ENCODE measurements at places on chromosomes 13 and 19.
A peak's percentile ranks its signal among the peaks of the same experiment; 100 is the strongest.

DNA sequence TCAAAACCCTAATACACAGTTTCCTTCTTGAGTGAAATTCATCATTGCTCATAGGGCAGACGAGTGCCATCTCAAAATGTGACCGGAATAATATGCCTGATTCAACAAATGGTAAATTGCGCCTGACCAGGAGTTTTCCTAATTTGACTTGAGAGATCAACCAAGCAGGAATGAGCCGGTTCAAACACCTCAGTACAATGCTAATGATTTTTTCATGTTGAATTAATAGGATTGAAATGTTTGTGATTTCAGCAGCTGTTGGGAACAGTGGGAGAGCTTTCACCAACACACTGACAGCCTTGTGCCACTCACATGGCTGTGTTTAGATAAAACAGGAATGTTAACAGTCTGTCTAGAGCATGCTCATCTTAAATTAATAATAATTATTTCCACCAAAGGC lies 484.8 kb downstream of the PCDH9 start:
- DNase-seq = no peak

DNA sequence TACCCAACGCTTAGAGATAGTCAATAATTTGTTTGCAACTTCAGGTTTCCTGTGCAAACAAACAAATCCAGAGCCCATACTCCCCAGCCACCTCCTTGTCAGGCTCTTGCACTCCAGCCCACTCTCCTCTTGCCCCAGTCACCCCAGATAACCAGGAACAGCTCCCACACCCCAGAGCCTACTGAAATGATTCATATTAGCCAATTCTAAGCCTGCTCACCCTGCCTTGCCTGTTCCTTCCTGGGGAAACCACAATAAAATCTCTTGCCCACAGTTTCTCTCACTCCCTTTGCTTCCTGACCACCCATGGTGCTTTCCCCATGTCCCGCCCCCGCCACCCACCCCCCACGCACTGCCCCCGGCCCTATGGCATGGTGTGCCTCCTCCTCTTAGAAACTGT lies 3.8 kb upstream of the ACTL9 start:
- DNase-seq = peak; percentile 21

- DNase-seq = no peak
These were observed 185.2 kb downstream of the KLF12 start for GRCh38 chr13:73948848-73949529.

DNA sequence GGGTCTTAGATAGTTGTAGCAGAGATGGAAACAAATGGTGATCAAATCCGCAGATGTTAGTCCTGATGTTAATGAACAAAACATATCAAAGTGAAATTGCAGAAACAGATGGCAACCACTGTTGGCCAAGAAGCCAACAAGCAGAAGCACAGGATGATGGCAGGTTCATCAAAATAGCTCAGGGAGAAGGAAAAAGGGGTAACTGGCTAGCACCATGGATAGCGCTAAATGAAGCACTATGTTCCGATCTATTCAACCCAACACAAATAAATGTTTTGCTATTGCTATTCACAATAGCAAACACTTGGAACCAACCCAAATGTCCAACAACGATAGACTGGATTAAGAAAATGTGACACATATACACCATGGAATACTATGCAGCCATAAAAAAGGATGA lies 413.7 kb downstream of the FGF14 start:
- no peak for DNase-seq

GRCh38 chr19:34067861-34068271 lies 104.4 kb upstream of the LSM14A start:
- no peak for DNase-seq

GRCh38 chr19:14003251-14004055 lies 2.7 kb downstream of the RFX1 start:
- DNase-seq = no peak

GRCh38 chr13:44842158-44842557 lies 147.1 kb downstream of the NUFIP1 start:
- peak; percentile 37 for DNase-seq

GRCh38 chr19:280541-281009 lies 10.6 kb downstream of the PLPP2 start:
- DNase-seq = no peak

DNA sequence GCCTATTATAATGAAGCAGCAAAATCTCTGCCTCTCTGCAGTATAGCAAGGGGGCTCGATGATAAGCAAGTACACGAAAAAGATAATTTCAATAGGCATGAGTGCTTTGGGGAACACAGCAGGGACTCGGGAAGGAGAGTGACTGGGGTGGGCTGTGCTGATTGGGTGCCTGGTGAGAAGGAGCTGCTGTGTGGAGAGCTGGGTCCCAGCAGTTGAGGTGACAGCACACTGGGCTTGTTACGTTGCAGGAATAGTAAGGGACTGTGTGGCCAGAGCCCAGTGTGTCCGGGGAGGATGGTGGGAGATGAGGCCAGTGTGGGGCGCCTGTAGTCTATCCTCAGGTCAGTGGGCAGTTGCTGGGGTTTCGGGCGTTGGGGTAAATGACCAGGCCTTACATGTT lies 17.4 kb downstream of the WDR62 start:
- no peak for DNase-seq

GRCh38 chr19:41351339-41352245 lies 2.1 kb downstream of the TGFB1 start:
- no peak for DNase-seq

- DNase-seq = no peak
These were observed 1.1 kb upstream of the ZNF627 start for GRCh38 chr19:11596156-11596555.

GRCh38 chr13:36758345-36758744 lies 60.7 kb upstream of the RFXAP start:
- DNase-seq = peak; percentile 64

DNA sequence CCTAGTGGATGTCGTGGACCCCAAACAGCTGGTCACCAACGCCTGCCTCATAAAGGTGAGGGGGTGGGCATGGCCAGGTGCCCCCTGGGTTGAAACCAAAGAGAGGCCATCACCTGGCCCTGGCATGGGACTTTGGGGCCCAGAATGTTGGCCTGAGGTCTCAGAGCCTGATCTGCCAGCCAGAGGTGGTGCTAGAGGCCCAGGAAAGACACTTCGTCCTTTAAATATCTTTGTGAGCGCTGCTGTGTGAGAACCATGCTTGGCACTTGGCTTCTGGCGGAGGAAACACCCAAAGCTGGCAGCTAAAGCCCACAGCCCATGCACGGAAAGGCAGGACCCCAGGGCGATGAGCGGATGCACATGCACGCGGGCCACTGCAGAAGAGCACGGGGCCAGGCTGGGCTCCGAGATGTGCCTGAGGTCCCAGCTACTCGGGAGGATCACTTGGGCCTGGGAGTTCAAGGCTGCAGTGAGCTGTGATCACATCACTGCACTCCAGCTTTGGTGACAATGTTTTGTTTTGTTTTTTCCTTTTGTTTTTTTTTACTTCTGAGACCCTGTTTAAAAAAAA lies 4.3 kb upstream of the ADM5 start:
- no peak for DNase-seq

- DNase-seq = peak; percentile 79
These were observed 577 bp downstream of the ZNF181 start for GRCh38 chr19:34734537-34735103.

DNA sequence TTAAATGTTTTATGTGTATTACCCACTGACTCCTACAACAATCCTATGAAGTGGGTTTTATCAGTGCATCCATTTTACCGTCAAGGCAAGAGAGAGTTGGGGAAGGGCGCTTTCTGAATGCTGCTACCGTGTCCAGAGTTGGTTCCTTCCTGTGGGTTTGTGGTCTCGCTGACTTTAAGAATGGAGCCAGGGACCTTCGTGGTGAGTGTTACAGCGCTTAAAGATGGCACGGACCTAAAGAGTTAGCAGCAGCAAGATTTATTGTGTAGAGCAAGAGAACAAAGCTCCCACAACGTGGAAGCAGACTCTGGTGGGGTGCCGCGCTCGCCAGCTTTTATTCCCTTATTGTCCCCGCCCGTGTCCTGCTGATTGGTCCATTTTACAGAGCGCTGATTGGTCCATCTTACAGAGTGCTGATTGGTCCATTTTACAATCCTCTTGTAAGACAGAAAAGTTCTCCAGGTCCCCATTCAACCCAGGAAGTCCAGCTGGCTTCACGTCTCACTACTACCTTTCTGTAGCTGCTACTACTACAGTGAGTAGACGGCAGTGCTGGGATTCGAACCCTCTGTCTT lies 6.1 kb downstream of the OSCAR start:
- no peak for DNase-seq

DNA sequence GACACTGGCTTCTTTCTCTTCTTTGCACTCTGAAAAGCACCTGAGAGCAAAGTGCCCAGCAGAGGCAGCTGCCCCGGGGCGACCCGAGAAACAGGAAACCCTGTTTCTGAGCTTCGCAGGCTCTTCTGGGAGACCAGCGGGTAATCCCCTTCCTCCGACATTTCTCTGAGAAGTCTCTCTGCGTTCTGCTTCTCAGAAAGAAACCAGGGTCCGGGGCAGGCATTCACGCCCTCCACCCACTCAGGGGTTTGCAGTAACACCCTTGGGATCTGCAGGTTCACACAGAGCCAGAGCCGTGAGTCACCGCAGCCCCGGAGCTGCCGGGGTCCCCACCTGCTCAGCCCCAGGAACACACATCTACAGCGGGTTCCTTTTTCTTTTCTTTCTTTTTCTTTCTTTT lies 86.0 kb downstream of the GADD45B start:
- DNase-seq = no peak

GRCh38 chr19:28500982-28501630 lies 711.8 kb downstream of the UQCRFS1 start:
- no peak for DNase-seq

GRCh38 chr19:42093926-42094325 lies 18.0 kb downstream of the ZNF574 start:
- DNase-seq = no peak

Measured in A673 (cell line).